ENCODE measurements at places on chromosomes 7 and 10.

- DNase-seq, result no peak
Measured at GRCh38 chr7:135682191-135682590, 19.9 kb downstream of the STMP1 start.

DNA sequence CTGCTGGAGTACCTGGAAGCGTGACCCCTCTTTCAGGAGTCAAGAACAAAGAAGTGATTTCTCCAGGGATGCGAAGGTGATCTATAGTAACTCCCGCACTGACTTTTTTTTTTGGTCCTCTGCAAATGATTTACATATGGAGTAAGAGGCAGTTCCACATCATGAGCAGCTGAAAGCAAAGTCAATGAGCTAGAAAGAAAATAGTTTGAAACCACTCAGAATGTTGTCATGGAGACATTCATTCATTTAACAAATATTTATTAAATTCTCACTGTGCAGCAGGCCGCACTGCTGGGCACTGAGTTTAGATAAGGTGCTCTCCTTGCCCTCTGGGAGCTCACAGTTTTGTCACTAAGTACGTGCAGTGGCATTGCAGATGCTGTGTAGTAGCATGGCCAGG lies 206.7 kb downstream of the CAMK1D start:
- DNase-seq, result no peak

GRCh38 chr10:74058658-74059057 lies 60.7 kb downstream of the VCL start:
- DNase-seq, result peak; percentile 12

- DNase-seq, result no peak
Measured at GRCh38 chr7:90404777-90405176, 1.5 kb downstream of the CLDN12 start.

DNA sequence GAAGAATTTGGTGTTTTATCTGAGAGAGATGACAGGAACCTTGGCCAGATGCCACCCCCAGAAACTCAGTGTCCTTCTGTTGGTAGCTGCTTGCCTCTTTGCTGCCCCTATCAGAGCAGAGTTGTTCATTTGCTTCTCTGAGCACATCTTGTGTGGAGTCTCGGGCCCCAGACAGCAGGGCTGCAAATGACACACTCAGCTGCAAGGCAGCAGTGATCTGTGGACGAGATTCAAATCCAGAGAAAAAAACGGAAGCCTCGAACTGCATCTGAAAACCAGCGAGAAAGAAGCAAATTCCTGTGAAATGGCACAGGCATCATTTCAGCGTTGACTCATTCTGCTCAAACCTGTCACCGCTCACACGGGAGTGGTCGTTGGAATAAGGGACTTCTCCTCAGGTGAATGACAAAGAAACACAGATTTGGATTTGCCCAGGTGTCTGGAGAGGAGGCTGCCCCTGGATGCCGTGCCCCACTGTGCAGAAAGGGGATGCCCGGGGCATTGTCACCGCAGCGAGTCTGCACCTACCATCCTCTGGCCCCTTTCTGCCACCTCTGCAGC lies 144.7 kb downstream of the PFKFB3 start:
- no peak for DNase-seq

DNA sequence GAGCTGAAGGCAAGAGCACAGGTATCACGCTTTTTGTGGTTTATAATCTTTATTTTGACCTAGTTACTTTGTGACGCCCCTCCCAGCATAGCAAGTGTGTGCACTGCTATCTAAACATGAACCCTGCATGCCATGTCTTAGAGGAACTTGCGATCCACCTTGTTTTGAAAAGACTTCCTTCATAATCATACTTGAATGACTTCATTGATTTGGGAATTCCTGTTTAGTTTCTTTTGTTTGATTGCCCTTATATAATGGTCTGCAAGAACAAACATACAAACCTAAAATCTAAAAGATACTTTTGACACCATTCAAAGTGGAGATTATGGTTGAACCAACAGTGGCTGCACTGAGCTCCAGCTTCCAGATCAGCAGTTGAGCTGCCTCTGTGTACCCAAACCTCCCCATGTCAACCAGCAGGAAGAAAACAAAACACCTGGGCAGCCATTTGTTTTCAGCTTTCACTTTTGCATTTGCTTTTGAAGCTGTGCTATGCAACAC lies 132.6 kb downstream of the CELF2 start:
- DNase-seq, result no peak

DNA sequence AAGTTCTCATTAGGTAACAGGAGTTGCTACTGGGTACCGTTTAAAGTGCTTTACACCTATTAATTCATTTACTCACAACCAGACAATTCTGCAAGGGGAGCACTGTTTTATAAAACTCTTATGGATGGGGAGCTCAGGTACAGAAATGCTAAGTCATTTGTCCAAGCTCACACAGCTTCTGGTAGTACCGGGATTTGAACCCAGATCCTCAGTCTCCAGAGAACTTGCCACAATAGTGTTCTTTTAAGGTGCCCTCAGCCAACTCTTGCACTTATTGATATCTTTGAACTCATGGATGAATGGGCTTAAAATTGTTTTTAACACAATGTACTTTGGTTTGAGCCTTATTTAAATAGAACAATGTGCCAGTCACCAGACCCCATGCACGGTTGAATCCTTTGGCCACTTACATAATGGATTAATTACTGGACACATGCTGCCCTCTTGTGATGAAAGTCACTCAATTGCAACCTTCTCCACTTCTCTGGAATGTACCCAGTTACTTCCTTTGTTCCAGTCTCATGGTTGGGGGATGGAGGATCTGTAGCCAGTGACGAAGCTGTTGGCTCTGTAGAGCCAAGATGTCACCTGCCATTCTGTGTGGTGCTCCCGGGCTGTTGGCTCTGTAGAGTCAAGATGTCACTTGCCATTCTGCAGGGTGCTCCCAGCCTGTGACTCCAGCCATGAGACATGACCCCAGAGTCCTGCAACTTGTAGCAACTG lies 65.6 kb downstream of the NOD1 start:
- no peak for DNase-seq

- no peak for DNase-seq
Measured at GRCh38 chr10:119522747-119523426, 19.6 kb downstream of the RGS10 start.

DNA sequence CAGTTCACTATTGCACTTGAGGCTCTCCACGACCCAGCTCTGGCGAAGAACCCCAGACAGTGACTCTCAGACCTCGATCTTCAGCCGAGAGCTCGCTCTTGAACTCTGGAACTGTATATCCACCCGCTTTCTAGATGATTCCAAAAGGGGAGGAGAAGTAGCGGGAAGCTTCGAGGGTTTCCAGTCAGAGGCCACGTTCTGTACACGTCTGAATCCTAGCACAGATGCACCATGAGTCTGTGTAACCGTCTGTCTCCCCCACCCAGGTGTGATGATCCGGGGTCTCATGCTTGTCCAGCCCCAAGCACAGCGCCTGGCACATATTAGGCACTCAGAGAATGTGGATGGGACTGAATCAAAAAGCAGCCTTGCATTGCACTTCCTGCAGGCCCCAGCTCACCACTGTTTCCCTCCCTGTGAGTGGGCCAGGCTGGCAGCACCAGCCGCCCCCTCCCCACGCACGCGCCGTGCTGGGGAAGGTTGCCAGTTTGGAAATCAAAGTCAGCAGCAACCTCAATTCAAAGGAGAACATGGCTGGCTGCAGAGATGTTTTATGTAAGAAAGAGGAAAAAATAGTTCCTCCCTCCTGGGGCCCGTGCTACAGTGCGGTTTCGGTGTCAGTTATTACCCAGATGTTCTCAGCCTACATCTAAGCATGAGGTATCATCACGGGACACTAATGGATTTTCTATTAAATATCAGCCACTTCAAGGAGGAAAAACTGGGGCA lies 5.7 kb downstream of the GRID2IP start:
- DNase-seq, result no peak

DNA sequence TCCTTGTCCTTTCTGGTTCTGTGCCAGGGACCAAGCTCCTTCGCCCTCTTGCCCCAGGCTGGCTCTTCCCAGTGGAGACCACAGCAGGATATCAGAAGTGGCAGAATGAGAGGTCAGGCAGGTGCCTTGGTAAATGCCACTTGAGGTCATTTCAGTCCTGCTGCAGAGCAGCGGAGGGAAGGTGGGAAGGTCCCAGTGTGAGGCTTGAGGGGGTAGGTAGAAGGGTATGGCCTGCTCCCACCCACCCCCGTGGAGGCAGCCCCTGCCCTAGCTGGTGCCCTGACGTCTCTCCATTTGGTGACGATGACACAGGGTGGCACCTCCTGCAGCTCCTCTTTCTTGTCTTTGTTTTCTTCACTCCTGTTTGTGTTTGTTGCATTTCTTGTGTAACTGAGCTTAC lies 538.8 kb downstream of the TCERG1L start:
- DNase-seq, result no peak

DNA sequence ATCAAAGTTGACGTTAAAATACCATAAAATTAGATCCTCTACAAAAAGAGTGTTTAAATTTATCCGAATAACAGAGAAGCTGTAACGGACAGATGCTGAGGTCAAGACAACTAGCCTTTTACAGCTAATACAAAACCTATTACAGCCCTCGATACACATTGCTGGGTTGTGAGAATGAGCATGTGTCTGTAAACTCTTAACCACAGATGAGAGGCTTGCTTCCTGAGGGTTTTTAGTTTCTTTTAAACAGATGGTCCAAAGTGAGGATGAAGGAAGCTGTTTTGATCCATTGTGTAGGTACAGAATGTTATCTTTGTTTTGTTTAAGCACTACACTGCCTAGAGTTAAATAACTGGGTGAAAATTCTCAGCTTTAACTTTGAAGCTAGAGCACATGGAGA lies 578.2 kb downstream of the PARD3 start:
- DNase-seq, result no peak

GRCh38 chr7:116447436-116447835 lies 52.1 kb upstream of the CAV2 start:
- no peak for DNase-seq

DNA sequence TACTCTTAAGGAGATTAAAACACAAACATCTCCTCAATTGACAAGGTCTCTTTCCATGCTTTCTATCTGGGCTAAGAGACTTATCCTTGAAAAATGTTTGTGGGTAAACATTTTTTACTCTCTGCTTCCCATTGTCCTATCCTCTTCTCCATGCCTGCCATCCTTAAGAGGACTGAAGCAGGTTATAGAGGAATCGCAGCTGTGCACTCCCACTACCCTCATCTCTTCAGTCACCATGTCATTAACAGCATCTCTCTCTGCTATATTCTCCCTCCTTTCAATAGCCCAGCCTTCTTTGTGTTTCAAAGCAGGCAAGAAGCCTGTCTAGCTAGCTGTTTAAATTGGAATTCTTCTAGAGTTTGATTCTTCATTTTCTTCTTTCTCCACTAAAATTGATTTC lies 22.6 kb downstream of the COL1A2 start:
- DNase-seq, result no peak

DNA sequence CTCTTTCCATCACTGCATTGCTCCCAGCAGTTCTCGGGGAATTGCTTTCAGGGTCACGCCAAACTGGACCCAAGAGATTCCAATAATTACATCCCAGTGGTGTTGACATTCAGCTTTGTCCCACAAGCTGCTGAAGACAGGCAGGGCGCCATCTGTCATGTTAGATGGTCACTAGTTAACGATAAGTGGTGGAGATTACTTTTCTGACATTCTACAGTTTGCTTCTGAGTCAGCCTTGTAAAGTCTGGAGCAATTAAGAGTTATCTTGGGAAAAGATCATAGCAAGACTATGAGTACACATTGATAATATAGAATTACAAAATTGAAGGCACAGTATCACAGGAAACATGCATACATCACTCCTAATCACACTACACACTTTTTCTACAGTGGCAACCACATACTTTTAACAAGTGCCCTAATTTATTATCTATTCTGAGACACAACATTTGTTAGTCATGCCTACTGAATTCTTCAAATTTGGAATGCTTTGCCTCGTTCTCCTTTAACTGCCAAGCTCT lies 41.9 kb downstream of the SEMA3C start:
- no peak for DNase-seq

- DNase-seq, result no peak
Measured at GRCh38 chr10:107481224-107481623, 316.7 kb upstream of the SORCS1 start.

DNA sequence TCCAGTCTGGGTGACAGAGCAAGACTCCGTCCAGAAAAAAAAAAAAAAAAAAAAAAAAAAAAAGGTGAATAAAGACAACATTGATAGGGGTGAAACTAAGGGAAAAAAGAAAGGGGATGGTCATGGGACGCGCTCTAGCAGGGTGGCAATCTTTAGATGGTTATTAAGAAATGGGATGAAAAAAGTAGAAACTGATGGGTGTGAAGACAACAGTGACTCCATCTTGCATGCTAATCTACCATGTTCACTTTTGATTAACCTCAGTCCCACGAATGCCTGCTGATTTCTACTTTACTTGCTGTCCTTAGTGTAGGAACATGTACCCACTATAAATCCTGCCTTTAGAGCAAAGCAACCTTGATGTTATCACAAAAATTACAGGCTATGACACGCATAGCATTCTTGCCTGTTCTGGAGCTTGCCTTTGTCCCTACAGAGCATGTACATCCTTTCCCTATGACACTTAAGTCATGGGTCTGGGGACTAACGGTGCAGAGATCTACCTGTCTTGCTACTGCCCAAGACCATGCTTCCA lies 38.5 kb downstream of the P4HA1 start:
- no peak for DNase-seq

GRCh38 chr7:96184783-96185182 lies 137.1 kb downstream of the SLC25A13 start:
- no peak for DNase-seq

DNA sequence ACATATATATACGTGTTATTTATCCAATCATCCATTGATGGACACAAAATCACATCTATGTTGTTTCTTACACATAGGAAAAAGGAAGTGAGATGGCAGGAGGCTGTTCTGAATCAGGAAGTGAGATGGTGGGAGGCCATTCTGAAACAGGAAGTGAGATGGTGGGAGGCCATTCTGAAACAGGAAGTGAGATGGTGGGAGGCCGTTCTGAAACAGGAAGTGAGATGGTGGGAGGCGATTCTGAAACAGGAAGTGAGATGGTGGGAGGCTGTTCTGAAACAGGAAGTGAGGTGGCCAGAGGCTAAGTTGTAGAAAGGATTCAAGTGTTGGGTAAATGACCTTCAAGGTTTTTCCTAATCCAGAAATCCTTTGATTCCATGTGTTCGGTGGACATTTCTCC lies 921.5 kb downstream of the TYW1 start:
- DNase-seq, result peak; percentile 25

- no peak for DNase-seq
Measured at GRCh38 chr7:132255115-132255797, 321.0 kb downstream of the PLXNA4 start.

DNA sequence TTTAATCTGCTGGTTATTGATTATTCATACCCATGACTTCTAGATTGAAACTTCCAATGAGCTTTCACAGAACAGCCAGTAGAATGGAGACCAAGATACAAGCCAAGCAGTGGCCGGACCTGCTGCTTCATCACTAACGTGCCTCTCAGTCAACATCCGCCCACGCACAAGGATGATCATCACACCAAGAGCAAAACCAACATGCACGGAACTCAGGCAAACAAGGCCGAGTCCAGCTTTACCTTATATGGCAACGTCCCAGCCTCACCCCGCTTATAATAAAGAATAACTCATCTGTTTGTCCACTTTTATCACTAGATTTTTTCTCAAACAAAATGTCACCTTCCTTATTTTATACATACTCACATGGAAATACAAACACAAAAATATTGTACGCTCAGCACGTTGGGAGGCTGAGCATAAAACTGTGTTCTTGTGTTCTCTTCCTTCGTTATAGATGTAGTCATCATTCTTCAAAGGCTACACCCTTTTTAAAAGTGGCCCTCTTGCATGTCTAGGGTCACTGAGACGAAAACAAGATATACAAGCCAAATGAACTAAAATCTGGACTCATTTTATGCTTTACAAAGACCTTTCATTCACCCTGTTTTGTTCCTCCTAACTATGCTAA lies 122.7 kb downstream of the SFMBT2 start:
- peak; percentile 3 for DNase-seq

GRCh38 chr7:28217143-28217542 lies 36.5 kb upstream of the JAZF1 start:
- DNase-seq, result no peak

- DNase-seq, result no peak
Measured at GRCh38 chr7:65475734-65476319, 102.2 kb downstream of the ZNF92 start.

Measured in NCI-H2081 (cell line).